ENCODE measurements at places on chromosomes 13 and 19. TPM values are rescaled to one million over a fixed set of nuclear protein-coding genes. Genes with fewer than 3 reads are reported as not detected.

ZNF558 gene
- total RNA-seq: 19.9 TPM

ZNF224 gene
- 28.4 TPM for total RNA-seq

ACP5 gene
- 0.08 TPM for total RNA-seq

KHSRP gene
- total RNA-seq: 41.1 TPM

TNFSF13B gene
- total RNA-seq: 0.60 TPM

CRX gene
- not detected for total RNA-seq

ABCA7 gene
- 8.4 TPM for total RNA-seq

WDR88 gene
- not detected for total RNA-seq

ARRDC5 gene
- 0.12 TPM for total RNA-seq

OR7A5 gene
- not detected for total RNA-seq

ZNF578 gene
- total RNA-seq: 1.4 TPM

AMER2 gene
- not detected for total RNA-seq

TMEM221 gene
- total RNA-seq: 0.12 TPM

ZNF560 gene
- under 0.01 TPM for total RNA-seq

ATP8B3 gene
- total RNA-seq: 2.0 TPM

GJB6 gene
- not detected for total RNA-seq

Measured in smooth muscle cell of the coronary artery (primary cell).